ENCODE measurements at places on chromosomes 16 and 17.

DNA sequence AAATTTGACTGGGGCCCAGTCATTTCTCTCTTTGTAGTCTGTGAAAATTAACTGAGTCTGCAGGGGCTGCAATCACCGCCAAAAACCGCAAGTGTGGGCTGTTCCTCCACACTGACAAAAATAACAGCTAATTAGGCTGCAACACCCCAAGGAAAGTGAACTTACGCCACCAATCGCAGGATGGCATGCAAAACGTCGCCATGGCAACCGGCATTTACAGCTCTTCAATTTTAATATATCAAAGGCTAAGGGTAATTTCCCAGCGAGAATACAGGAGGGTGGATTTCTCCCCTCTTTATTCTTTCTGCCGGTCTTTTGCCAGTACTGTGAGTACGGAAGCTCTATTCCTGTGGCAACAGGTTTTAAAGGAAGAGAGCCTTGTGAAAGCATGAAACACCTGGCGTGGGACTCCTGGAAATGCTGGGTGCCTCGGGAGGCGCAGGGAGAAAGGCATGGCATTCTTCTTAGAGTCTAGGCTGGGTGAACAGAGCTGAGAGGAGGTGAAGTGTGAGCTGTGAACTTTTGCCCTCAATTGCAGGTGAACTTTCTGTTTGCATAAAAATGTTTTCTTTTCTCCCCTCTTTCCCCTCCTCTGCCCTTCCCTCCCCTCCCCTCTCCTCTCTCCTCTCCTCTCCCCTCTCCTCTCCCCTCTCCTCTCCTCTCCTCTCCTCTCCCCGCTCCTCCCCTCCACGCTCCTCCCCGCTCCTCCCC is 399.7 kb downstream of the XYLT1 start:
- DNase-seq: peak; percentile 73

GRCh38 chr17:79132271-79133064 is 57.8 kb downstream of the ENGASE start:
- no peak for DNase-seq

DNA sequence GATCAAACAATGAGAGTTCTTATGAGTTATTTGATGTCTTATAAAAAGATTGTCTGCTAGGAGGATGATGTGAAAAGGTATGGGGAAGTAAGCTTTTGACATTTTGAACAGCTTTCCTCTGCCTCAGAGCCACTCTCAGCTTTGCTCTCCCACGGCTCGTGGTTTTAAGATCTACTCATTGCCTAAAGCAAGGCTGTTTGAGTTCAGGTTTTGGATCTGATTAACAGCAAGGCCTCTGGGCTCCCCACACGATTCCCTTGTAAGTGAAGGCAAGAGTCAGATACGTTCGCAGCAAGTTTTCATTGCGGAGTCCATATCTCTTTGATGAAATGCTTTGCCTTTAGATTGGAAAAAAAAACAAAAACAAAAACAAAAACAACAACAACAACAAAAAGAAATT is 515.0 kb upstream of the SALL1 start:
- no peak for DNase-seq

GRCh38 chr16:1414532-1415260 is at the start of gene UNKL:
Gene UNKL (minus strand): TSS chr16:1414704. CDS start chr16:1414691, 13 bp downstream.
- peak; percentile 78 for DNase-seq

DNA sequence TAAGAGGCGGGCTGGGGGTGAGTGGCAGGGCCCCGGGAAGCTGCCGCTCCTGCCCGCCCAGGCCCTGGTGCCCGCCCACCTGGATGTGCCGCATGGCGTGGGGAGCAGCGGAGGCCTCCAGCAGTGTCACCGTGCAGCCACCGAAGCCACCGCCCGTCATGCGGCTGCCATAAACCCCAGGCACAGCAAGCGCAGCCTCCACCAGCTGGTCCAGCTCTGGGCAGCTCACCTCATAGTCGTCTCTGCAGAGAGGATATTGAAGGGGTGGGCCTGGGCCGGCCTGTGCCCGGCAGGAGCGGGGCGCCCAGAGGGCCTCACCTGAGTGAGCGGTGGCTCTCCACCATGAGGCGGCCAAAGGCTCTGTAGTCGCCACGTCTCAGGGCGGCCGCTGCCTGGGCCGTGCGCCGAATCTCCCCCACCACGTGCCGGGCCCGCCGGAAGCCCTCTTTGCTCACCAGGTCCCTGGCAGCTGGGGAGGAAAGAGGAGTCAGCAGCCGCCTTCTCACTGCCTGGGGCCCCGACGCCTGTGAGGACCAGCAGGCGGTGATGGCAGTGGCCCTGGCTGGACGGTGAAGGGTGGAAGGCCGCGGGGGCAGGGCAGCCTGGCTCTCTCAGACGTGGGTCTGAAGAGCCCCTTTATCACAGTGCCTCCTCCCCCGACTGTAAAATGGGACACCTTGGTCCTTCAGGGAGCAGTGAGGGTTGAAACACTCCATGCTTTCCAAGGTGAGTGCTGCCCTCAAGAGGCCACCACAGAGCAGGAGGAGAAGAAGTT is 6.7 kb downstream of the GALK1 start:
- no peak for DNase-seq

GRCh38 chr16:20774703-20775362 is 11.0 kb downstream of the ACSM3 start:
- DNase-seq: peak; percentile 30

DNA sequence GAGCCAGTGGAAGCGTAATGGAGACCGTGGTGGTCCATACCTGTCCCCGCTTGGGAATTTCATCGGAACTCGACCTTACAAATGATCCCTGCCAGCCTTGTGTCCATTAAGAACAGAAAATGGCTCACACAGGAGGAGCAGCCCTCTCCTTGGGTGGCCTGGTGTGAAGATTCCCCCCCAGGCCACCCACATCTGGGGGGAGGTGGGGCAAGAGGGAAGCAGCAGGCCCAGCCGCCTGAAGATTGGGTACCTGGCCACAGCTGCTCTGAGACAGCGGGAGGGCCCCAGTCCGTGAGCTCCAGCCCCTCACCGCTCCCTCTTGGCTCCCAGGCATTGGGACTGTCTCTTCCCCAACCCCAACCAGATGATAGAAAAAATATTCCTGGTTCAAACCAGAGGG is 277.8 kb upstream of the FOXF1 start:
- DNase-seq: no peak

- DNase-seq: no peak
These were observed 211.7 kb downstream of the FTO start for GRCh38 chr16:53915452-53916160.

- no peak for DNase-seq
These were observed 110.2 kb upstream of the CACNG5 start for GRCh38 chr17:66724581-66725341.

- DNase-seq: no peak
These were observed 7.9 kb downstream of the ALOX12 start for GRCh38 chr17:7003745-7004144.

DNA sequence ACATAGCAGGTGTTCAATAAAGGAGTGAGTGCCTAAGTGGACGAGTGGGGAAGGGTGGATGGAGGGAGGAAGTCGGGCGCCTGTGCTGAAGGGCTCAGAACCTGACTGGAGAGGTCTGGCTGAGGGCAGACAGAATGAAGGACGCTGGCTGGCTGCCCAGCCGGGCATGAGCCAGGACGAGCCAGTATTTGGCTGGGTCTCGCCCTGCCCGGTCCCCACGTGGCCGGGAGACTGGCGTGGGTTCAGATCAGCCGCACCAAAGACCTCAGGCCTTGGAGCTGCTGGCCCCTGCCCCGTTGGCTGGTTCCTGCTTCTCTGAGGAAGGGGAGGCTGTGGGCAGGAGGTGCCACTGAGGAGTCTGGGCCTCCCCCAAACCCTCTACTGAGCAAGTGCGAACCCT is 79.8 kb downstream of the ENGASE start:
- DNase-seq: no peak

- no peak for DNase-seq
These were observed 230.9 kb downstream of the MRTFB start for GRCh38 chr16:14302031-14302398.

Measured in GM18507 (cell line).